ENCODE measurements at places on chromosomes 7 and 10.

GRCh38 chr10:81309041-81309552 lies 565.9 kb upstream of the NRG3 start:
- DNase-seq, result no peak

DNA sequence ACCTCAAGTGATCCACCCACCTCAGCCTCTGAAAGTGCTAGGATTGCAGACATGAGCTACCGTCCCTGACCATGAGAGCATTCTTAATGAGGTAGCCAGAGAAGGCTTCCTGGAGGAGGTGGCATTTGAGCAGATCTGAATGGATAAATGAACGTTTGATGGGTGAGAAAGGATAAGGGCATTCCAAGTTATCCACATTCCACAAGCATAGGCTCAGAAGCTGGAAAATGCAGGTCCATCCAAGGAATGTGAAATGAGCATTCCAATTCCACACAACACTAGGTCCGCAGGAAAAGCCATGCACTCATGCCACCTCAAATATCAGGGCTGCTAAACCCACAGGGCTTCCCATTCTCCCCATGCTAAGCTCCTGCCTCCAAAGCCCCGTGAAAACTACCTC lies 17.0 kb downstream of the TMEM130 start:
- no peak for DNase-seq

DNA sequence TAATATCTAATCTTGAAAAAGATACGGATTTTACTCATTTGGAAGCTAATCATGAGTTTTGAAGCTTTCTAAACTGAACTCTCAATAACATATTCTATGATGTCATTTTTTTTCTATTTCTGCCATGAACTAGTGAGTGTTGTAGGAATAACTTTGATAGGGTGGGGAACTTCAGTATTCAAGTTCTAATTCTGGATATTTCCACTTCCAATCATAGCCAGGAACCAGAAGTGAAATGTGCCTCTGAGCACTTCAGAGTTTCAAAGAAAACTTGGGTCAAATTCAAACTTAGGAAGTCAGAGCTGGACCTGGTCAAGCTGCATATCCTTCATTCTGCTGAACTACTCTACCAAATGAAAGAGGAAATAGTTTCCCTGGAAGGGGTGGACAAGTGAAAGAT lies 847 bp downstream of the AGMO start:
- no peak for DNase-seq

DNA sequence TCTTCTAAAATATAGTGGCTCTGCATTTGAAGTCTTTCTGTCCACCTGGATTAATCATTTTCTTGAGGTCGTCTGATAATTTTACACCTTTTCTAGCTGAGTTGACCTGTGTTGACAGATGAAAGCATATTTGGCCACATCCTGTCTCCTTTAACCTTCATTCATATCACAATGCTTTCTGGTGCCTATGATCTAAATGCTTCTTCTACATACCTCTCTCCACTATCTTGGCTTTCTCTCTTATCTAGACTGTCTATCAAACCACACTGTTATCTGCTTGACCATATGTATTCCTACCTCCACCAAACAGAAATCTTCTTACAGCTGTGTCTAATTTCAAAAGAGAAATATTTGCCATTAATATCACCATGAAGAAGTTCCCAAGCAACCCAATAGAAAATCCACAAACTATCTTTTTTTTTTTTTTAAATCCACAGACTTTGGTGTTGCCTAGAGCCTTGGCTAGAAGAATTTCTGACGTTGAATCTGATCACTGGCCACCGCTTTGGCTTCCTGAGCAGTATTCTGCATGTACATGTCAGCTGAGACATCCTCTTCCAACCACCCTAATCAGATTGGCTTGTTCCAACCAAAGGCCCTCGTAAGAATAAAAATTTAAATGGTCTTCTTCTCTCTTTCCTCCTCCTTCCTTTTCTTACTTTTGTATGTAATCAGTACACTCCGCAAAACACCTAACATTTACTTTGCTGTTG lies 66.3 kb upstream of the SP4 start:
- no peak for DNase-seq

DNA sequence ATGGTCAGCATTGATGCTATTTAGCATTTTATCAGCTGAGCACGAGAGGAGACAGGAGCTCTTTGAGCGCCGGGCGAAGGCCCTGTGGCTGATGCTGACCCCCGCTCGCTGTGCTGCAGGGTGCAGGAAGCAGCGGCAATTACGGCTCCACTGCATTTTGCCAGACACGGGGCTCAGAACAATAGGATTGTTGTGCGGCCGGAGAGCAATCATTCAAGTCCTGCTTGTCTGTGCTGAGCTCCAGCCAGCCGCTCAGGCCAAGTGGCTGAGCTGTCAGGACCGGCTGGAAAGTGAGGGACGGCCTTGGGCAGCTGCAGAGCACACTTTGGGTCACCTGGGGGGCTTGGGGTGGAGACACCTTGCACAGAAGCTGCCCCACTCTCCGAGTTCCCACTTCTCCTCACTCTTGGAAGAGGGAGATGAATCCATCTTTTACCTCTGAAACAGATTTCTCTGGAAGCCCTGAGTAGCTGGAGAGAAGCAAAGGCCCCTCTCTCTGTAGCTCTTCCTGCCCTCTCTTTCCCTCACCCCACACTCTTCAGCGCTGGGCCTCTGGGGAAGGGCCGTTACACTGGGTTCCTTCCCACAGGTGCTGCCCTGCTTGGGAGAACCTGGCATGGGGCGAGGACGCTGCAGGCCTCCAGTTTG lies 17.3 kb upstream of the ADARB2 start:
- no peak for DNase-seq

DNA sequence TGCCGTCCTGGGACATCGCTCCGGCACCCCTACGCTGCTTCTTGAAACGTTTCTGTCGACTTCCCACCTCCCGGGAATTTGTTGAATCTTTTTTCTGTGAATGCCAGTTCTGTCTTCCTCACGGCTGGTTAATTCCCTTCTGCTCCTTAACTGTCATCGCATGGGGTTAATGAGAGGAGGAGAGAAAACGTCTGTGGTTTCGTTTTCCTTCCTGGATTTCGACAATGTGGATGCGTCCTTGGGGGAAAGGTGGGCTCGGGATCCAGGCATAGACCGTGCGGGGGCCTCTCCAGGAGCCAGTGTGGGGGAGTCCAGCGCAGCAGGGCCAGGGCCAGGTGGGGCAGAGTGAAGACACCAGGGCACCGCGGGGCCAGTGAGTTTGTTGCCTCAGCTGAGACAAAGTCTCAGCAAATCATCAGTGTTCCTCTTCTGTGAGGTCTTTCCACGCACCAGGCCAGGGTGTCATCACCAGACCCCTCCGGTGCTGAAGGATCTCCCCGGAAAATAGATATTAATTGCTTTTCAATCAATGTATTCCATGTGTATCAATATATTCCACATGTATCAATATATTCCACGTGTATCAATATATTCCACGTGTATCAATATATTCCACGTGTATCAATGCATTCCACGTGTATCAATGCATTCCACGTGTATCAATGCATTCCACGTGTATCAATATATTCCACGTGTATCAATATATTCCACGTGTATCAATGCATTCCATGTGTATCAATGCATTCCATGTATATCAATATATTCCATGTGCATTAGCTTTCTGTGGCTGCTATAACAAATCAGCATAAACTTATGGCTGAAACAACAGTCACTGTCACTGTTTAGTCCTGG lies 33.7 kb upstream of the CFAP46 start:
- no peak for DNase-seq
